ENCODE measurements at places on chromosomes 3 and 15.
A peak's percentile ranks its signal among the peaks of the same experiment; 100 is the strongest.

GRCh38 chr3:185402561-185402960, 39.6 kb downstream of the MAP3K13 start:
- no peak for DNase-seq

- peak; percentile 76 for DNase-seq
Measured at GRCh38 chr3:111621535-111621934, 26.4 kb upstream of the ZBED2 start.

DNA sequence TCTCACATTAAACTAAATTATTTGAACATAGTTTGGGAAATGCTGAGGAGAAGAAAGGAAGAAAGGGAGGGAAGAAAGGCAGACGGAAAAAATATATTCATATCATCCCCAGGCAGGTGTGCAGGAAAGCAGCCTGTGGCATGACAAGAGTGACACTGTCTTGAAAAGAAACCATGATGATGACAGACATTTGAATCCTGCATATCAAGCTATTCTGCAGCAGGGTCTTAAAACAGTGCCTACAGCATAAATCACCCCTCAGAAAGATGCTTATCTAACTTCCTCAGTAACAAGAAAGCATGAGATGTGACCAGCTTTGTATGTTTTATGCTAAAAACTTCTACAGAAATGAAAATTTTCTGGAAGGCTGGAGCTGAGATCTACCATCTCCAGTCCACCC, 144.5 kb upstream of the GRM7 start:
- no peak for DNase-seq

DNA sequence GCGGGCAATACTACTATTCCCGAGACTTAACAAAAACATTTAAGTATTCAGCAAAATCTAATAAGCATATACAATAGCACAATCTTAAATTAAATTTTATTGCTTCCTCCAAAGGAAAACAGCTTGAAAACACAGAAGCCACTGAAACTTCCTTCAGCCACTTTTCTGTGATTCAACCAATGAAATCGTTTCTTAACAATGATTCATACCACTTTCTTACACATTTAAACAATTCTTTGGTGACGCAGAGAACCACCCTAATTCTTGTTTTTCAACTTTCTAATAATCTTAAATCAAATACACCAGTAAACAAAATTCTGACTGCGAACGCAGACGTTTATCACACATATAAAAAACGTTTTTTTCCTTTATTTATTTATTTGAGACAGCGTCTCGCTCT, 4.1 kb downstream of the TJP1 start:
- no peak for DNase-seq

- DNase-seq = peak; percentile 92
Measured at GRCh38 chr3:32238453-32239306, at the start of gene CMTM8. Gene CMTM8 (plus strand): TSS chr3:32238680. CDS start chr3:32238973, 293 bp downstream.

GRCh38 chr15:39207532-39208115, 373.3 kb upstream of the THBS1 start:
- no peak for DNase-seq

DNA sequence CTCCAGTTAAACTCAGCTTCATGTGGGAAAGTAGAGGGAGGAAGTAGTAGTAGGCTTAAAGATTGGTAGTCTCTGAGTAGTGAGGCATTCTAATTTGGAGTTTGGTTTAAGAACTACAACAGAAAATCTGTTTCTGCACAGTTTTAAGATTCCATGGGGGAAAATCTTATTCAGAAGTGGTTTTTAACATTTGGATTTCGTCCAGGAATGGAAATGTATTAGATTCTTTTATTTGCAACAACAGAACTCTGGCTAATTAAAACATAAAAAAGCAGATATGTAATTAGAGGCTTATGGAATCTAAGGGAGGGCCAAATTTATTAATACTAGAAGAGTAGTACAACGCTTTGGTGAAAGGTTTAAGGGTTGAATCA, 36.0 kb downstream of the NECTIN3 start:
- DNase-seq = no peak

- DNase-seq = no peak
Measured at GRCh38 chr3:140151321-140151720, 216.3 kb downstream of the CLSTN2 start.

DNA sequence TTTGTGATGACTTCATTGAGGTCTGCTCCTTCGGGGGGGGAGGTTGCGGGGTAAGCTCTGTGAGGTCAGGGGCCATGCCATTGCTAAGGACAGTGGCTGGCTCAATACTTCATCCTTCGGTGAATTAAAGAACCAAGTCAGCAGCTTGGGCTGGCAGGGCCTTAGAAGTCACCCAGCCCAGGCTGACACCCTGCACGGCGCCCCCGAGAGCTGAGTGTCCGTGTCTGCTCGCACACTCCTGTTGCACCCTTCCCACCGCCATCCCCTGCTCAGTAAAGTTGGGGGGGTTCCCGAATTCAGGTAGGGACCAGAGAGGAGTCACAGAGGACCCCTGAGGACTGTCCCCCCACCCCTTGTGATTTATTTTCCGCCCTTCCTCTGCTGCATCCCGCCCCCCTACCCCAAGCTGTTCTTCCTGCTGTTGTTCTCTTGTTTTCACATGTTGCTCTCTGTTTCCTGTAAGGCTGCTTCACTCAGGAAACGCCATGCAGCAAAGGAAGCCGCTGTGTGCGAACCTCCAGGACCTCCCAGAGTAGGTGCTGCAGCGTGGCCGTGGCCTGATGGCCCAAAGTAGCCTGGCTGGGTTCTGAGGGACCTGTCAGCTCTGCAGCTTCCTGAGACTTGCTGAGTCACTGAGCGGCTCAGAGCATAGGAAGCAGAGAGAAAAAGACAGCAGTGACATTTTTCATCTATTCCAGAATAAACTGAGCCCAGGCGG, 14.4 kb downstream of the EFCC1 start:
- no peak for DNase-seq

GRCh38 chr15:87871258-87871681, 385.3 kb downstream of the NTRK3 start:
- DNase-seq = no peak

DNA sequence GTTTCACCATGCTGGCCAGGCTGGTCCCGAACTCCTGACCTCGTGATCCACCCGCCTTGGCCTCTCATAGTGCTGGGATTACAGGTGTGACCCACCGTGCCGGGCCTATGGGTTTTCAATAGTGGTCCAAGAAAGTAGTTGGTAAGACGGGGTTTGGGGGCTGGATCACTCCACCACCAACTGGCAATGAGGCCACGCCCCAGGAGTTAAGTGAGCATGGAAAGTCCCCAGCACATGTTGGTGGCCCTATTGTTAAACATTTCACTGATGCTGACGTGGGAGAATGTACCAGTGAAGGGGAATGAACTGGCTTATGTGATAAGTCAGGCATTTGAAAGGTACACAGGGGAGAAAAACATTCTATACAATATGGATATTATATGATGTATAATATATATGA, 80.4 kb downstream of the CHRD start:
- DNase-seq = no peak

GRCh38 chr3:129967761-129968160, 6.8 kb upstream of the TRH start:
- DNase-seq = no peak

- DNase-seq = no peak
Measured at GRCh38 chr3:6108957-6109356, 752.0 kb upstream of the GRM7 start.

DNA sequence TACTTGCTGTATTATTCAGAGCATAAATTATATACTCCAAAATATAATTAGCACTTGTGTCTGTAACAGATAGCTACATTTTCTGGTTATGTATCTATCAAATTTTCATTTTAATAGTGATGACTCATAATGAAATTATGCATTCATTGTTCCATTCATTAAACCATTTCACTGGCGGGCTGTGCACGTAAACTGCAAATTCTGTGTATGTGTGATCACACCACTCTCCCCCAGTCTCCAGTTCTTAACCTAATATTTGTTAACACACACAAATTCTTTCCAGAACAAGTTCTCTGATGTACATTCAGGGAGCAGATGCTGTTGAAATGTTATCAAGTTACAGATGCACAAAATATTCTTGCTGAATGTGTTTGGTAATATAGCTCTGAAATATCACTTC, 3.8 kb upstream of the KCNMB2 start:
- DNase-seq = no peak

DNA sequence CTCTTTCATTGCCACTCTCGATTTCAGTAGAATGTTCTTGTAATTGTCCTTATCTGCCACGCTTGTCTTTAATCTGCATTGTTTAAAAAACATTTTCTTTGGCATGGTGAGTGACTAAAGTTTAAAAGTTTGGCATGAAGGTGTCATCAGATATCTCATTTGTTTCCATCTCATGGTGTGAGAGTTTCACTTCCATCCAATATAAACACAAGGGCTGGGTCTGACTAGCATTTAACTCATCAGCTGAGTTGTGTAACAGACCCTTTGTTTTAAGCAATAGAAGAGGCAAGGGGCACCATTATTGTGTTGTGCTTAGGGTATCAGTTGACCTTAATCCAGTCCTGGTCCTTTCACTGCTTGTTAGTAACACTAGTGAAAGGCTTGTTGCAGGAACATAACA, 49.9 kb upstream of the IL12A start:
- no peak for DNase-seq

- no peak for DNase-seq
Measured at GRCh38 chr15:98660055-98660454, 11.7 kb downstream of the IGF1R start.

GRCh38 chr15:60044636-60045270, 40.6 kb downstream of the FOXB1 start:
- no peak for DNase-seq

- no peak for DNase-seq
Measured at GRCh38 chr3:169627789-169628188, 35.7 kb downstream of the MECOM start.

GRCh38 chr3:138724443-138724842, 110.3 kb downstream of the PIK3CB start:
- DNase-seq = peak; percentile 7

DNA sequence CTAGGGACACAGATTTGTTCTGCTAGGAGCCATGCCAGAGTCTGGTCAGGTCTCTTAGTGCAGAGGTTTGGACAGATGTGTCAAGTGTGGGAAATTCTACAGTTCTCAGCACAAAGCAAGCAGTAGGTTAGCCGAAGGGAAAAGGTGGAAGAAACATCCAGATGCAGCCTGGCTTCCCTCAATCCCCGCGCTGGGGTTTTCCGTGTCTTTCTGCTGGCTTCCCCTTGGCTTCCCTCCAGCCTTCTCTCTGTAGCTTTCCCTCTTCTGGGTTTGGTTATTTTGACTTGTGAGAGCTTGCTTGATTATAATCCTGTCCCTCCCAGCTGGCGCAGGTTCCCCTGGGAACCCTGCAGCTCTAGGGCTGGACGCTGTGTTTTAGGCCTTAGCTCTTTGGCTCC, 4.1 kb downstream of the TF start:
- no peak for DNase-seq

DNA sequence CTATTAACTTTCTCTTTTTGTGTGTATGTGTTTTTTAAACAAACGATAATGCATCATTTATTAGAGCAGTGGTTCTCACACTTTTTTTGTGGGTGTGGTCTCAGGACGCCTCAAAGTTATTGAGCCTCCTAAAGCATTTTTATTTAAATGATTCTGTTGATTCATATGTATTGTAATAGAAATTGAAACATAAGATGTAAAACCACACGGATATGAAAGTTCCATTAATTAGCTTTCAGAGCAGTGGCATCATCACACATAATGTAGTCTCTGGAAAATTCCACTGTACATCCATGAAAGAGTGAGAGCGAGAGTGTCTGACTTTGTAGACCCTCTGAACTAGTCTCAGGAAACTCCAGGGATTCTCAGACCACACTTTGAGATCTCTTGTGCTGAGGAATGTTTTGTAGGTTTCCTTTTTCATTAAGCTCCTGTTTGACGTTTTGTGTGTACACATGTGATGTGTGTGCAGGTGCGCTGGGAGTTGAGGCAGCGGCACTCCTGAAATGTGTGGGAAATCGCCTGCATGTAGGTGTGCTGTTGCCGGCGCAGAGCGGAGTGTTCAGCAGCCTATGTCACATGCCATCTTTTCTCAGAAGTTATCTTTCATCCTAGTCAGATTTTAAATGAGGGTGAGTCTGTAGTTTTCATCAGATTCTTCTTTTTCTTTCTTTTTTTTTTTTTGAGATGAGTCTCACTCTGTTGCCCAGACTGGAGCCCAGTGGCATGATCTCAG, 5.3 kb upstream of the TRAK1 start:
- DNase-seq = no peak

- no peak for DNase-seq
Measured at GRCh38 chr3:180283251-180283650, 246.5 kb upstream of the PEX5L start.

- DNase-seq = no peak
Measured at GRCh38 chr15:64897345-64897985, 14.2 kb upstream of the ANKDD1A start.

DNA sequence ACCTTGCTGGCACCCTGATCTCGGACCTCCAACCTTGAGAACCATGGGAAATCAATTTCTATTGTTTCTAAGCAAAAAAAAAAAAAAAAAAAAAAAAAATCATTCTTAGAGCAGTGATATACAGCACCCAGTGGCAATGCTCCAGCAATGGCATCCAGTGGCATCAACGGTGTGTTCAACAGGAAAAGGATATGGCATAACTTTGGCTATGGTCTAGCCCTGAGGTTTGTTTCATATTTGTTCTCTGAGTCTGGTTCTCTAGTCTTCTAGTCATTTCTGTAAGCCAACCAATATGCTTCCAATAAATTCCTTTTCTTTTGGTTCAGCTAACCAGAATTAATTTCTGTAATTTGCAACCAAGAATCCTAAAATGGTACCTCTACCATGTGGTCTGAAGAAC, 19.2 kb downstream of the DENND4A start:
- DNase-seq = no peak

DNA sequence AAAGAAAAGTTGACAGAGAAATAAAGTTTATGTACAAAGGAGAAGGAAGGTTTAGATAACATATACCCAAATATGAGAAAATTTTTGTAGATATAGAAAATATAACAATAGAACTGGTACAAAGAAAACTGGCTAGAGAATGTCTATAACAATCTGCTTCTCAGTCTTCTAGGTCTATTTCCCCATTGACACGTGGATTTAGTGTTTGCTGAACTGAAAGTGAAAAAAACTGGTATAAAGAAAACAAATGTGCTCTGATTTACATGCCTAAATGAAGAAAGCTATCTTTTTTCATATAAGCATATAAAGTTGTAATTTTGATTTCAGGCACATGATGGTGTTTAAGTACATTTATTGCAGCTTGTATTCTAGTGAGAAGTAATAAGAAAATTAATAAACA, 9.8 kb downstream of the KCNMB2 start:
- no peak for DNase-seq

DNA sequence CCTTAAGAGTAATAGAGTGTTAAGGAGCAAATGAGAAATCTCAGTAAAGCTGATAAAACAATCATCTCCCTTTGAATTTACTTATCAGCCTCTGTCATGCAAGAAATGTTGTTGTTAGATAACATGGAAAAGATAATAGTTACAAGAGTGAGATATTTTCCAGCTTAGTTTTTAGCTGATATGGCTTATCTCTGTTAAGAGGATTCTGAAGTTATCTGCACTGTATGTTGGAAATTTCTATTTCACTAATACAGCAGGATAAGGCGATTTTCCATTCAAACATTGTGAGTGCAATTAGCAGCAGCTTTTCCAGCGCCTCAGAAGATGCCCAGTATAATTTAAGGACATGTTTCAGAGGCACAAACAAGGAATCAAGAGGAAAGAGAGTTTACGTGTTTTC, 262.9 kb downstream of the CNTN6 start:
- no peak for DNase-seq

Measured in iPS-NIHi11 (cell line).